ENCODE measurements at places on chromosomes 13 and 19.

- no peak for DNase-seq
Observed at GRCh38 chr13:51549050-51549449, 35.2 kb upstream of the WDFY2 start.

GRCh38 chr13:29105779-29106178, 285.6 kb downstream of the MTUS2 start:
- DNase-seq = peak; percentile 18

GRCh38 chr13:21526707-21527540, 67.8 kb upstream of the ZDHHC20 start:
- DNase-seq = no peak

DNA sequence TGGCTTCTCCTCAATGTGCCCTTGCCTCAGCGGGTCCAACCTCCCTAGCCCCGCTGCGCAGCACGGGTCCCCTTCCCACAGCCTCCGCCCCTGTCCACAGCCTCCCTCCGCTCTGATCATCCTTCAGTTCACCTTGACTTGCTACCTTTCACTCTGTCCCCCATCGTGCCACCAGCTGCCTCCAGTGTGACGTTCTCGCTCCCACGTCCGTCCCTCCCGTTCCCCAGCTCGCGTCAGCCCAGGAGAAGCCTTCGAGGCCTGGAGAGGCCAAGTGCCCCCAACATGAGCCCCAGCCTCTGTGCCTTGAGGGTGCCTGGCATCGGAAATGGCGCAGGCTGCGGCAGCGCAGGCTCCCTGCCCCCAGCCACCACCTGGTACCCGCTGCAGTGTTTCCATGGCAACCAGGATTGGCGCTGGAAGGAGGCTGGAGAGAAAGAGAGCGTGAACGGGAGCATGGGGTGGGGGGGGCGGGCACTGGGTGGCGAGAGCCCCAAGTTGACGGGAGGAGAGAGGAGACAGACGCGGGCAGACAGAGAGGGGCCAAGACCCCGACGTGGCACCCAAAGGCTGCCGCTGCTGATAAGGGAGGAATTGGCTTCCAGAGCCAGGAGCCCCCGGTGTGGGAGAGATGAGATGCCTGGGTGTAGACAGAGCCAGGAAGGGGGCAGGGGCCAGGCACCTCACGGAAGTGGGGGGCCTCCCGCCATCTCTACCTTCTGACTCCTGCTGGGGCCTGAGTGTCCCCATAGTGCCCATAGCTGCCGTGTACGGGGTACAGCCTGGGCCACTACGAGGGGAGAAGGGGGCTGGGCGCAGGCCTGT, 844 bp upstream of the ASPDH start:
- no peak for DNase-seq

- DNase-seq = no peak
Observed at GRCh38 chr13:23147827-23148226, 33.0 kb upstream of the SGCG start.

All from HEK293T (cell line).